ENCODE measurements at places on chromosomes 2 and 18.

DNA sequence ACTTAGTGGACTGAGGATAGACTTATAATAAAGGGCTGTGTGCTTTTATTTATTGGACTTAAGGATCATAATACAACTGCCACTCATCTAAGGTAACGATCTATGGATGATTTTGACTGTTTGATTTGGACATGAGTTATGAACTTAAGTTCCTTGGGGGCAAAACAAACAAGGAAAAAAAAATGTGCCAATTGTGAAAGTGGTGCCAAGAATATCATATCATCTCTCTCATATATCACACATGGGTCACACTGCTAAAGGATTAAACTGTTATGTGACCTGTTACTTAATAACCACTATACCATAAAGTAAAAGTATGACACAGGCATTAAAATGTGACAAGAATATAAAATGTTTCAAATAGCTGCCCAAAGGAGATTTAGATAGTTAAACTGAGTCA lies 886.3 kb downstream of the ERBB4 start:
- DNase-seq, result no peak

- DNase-seq, result no peak
Measured at GRCh38 chr2:120541972-120542670, 193.5 kb upstream of the GLI2 start.

DNA sequence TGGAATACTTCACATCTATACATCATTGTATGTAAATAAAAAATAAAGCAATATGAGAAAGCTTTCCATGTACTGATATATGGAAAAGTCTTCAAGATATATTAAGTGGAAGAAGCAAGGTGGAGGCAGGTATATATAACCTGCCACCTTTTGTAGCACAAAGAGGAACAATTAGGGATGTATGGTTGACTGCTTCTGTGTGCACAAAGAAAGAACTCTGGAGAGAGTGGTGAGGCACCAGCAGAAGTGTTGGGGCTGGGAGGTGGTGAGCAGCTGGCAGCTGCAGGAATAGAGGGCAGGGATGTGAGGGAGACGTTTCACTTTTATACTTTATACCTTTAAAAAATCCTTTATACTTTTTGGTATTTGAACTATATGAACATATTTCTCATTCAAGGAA lies 26.1 kb downstream of the KIF5C start:
- no peak for DNase-seq

- no peak for DNase-seq
Measured at GRCh38 chr2:71534826-71535225, 81.5 kb downstream of the DYSF start.

DNA sequence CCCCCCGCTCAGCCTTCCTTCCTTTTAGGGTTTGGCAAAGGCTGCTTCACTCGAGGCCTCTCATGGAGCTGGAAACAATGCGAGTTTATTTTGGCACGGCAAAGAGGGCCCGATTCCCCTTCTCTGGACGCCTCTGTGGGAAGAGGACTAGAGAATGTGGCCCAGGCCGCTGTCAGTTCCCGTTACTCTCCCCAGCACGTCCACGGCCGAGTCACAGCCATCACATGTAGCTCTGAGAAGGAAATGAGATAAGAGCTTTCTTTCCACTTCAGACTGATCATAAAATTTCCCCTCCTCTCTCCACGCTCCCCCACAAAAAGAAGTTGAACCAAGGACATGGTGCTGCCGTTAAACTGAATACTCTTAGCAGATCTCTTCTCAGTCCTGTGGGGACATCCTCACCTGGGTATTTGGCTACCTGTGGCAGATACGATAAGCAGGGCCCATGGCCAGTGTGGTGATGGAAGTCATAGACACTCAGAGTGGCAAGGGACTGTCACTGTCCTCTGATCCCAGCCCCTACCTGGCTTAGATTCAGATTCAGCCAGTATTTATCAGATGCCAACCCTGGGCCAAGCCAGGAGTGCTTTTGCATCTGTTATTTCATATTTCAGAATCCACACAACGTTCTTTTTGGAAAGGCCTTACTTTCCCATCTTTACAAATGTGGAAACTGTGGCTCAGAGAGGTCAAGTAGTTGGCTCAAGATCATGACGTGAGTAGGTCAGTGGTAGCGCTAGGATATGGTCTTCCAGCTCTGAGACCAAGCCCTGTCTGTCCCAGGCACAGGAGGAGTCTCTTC lies 101.2 kb downstream of the MCFD2 start:
- DNase-seq, result no peak

DNA sequence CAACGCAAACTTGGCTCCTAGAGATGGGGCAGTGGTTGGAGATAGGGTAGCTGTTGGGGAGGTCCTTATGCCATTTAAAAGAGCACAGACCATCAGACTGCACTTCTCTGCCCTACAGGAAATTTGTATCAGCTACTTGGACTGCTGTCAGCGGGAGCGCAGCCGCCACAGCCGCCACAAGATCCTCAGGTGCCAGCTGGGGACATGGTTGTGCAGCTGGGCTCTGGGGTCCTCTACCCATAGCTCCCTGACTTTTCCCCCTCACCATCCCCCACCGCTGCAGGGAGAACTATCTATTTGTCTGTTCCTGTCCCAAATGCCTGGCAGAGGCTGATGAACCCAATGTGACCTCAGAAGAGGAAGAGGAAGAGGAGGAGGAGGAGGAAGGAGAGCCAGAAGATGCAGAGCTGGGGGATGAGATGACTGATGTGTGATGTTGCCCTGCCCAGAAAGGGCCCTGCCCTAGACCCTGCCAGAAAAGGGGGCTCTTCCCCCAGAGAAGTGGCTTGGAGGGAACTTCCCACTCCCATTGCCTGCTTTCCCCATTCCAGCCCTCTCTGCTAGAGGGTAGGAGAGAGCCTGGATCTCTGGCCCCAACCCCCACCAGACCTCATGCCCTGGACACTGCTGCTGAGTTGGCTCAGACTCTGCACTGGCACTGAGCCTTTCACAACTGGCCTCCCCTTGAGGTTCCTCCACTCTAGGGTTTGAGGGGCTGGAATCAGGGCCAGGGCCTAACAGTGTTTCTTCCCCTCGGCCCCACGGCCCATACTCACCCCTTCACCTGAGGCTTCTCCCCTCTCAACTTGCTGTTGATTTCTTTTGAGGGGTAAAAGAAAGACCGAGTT lies 7.3 kb downstream of the PRADC1 start:
- no peak for DNase-seq

DNA sequence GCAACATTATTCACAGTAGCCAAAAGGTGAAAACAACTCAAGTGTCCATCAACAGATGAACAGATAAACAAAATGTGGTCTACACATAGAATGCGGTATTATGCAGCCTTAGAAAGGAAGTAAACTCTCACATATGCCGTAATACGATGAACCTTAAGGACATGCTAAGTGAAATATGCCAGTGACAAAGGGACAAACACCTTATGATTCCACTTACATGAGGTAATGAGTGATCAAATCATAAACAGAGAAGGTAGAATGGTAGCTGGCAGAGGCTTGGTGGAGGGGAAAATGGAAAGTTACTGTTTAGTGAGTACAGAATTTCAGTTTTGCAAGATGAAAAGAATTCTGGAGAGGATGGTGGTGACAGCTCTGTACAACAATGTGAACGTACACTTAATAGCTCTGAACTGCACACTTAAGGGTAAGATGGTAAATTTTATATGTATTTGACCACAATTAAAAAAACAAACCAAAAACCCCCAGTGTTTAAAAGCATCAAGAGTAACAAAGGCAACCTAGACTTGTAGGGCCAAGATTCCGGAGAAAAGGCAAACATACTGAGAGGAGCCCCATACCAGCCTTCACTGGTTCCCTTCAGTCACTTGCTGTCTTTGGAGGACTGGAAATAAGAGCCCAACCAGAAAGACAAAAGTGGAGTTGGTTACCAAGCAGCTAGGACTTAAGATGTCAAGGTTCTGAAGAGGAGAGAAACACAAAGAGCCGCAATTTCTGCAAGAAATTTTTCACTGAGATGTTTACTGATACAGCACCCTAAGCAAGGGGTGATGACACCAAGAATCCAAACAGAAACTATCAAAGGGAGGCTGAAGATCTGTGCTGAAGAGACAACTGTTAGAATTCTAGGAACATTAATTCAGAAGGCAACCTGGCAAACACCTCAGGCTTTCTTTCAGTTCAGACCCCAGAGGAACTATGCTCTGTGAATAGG lies 61.3 kb downstream of the CUL3 start:
- no peak for DNase-seq

- DNase-seq, result no peak
Measured at GRCh38 chr18:37564711-37565100, 892 bp downstream of the CELF4 start.

DNA sequence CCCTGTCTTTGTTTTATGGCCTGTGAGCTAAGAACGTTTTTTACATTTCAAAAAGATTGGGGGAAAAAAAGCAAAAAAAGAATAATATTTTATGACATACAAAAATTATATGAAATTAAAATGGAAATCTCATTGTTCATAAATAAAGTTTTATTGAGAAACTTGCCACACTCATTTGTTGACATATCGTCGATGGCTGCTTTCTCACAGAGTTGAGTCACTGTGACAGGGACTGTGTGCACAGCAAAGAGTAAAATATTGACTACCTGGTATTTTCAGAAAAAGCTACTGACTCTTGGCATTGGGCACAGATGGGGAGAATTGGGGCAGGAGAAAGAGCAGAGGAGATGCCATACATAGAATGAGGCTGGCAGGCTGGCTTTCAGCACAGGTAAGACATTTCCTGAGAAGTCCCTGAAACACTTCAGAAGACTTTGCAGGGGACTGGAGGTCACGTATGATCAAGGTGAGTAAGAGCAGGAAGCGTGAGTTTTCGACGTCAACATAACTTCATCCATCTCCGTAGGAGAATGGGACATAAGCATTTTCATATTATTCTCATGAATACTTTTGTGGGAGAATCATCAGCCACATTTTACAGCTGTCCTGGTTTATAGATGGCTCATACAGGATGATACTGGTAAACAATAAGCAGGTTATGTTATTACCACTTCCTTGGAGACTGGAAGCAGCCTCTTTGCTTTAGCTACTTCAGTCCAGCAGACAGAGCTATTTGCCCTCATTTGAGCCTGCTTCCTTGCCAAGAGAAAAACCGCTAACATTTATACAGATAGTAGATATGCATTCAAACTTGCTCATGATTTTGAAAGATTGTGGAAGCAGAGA lies 32.5 kb upstream of the PUM2 start:
- DNase-seq, result no peak

- no peak for DNase-seq
Measured at GRCh38 chr18:4755848-4756247, 300.7 kb upstream of the DLGAP1 start.

- DNase-seq, result no peak
Measured at GRCh38 chr2:138536302-138536701, 34.7 kb downstream of the SPOPL start.

DNA sequence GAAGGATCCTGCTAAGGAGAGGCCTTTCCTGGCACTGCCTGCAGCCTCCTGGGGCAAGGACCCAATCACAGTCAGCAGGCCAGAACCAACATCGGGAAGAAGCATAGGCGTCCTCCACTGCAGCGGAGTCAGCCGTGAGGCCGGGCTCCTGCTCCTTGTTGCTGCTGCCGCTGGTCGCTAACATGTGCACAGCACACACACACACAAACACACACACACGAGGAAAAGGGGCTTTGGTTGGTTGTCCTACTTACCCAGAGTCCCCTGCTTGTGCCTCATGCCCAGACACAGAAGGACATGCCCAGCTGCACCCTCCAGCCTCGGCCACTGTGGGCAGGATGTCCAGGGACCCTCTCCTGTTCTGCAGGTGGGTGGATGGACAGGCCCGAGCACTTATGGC lies 209.4 kb downstream of the GLI2 start:
- no peak for DNase-seq

DNA sequence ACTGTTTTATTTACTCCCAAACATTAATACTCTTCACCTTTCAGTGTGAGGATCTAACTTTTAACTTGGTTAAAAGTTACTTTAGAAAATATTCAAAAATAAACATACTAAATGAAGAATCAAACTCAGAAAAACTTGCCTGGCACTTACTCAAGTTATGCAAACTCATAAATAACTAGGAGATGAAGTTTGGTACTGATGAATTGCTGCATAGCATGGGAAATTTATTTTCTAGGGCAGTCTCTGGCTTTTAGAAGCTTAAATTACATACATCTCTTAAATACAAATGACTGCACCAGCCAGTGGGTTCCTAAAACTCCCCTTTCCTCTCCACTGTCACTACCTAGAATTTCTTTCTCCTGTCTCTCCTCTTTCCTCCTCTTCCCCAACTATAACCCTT lies 46.7 kb upstream of the CREB1 start:
- DNase-seq, result no peak

GRCh38 chr2:43221763-43222474 lies 4.5 kb downstream of the ZFP36L2 start:
- DNase-seq, result no peak

GRCh38 chr2:85917887-85918795 lies 29.4 kb upstream of the ST3GAL5 start:
- DNase-seq, result no peak

Measured in activated T-cell treated with anti-CD3 and anti-CD28 coated beads for 1 hour (primary cell).